ENCODE measurements at places on chromosomes 3 and 15. TPM values are rescaled to one million over a fixed set of nuclear protein-coding genes. Genes with fewer than 3 reads are reported as not detected.

The ZDHHC23 gene
- polyA plus RNA-seq: 8.8 TPM

- DNase-seq: no peak
These were observed 244.5 kb downstream of the FGF12 start for GRCh38 chr3:192482809-192483208.

DNA sequence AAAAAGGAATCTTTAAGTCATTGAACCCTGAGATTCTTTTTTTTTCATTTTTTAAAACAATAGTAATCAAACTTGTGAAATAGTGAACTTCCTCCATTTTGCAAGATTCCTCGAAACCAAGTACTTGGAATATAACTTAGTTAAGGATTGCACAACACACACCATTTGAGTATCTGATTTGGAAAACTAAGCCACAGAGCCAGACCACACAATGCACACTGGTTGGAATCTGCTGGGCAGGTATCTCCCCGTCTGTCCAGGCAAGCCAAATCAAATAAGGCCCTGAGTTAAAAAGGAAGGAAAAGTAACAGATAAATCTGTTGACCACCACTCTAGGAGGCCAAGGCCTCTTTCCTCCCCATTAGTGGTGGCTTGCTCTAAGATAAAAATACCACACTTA is 177.5 kb upstream of the ICE2 start:
- no peak for DNase-seq

The PAK6 gene
- 6.0 TPM for polyA plus RNA-seq

DNA sequence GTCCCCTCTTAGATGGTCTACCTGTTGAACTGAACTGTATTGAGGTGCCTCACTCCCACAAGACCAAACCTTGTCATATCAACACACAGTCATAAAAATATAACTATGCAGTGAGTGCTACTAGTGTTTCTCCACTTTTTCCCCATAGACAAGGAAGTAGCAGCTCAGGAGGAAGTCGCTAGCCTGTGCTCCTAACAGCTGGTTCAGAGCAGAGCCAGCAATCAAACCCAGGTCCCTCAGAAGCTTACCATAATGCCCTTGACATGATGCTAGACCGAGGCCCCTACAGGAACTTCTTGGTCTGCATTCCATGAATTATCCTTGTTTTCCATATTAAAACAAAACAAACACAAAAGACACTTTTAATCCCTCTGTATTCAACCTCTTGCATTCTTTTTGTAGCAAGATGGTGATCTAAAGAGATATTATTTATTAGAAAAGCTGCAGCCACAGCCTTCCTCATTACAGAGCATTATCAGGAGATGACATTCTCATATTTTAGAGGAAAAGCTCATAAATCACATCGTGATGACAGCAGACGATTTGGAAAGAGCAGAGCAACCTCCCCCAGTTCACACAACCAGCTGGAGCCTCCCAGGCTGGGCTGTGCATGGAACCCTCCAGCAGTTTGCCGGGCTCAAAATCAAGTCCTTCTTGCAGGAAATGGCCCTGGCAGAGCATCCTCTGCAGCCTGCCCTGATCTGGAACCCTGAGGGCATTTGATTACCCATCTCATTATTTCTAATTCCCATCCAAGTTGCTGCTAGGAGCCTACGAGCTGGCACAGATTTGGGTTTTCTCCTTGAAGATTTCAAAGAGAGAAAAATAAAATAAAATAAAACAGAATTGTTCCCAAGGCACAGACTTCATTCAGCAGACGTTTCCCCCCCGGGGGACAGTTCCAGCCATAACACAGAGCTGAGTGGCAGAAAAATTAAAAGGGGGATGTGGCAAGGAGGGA is 118.8 kb downstream of the SRGAP3 start:
- DNase-seq: no peak

The STRIT1 gene
- polyA plus RNA-seq: 0.30 TPM

Data from right lung (tissue), 10 donors.